Dermis microvascular lymphatic vessel endothelial cell (primary cell): ENCODE measurements at places on chromosomes 5 and 9. TPM values are rescaled to one million over a fixed set of nuclear protein-coding genes. Genes with fewer than 3 reads are reported as not detected.

DNA sequence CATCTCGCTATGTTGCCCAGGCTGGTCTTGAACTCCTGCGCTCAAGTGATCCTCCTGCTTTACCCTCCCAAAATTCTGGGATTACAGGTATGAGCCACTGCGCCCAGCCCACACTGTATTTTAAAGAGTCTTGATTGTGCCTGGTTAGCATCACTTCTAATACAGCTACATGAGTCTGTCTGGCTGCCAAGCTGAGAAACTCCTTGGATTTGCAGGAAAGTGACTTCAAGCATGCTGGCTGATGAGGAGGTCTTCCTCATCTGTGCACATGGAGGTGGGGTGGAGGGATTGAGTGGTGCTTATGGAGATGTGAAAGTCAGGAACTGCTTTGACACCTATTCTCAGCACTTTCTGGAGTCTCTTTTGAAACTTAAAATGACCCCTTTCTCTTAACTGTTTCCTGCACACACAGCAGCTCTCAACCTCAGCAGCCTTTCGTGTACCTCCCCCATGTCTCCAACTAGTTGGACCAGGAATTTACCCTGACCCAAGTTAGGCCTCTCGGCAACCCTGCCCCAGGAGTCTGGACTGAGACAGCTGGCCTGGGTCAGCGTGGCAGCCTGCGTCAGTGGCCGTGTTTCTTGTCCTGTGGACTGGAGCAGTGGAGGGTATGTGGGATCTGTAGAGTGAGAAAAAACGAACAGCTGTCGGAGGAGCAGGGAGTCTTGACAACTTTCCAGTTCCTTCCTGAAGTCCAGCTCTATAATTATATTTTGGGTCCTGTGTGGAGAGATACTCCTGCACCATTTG, 72.5 kb downstream of the ACER2 start:
- no peak for DNase-seq

- DNase-seq: no peak
These were observed 22.3 kb downstream of the ZNF474 start for GRCh38 chr5:122151640-122152039.

- no peak for DNase-seq
These were observed 23.5 kb downstream of the NMRK1 start for GRCh38 chr9:75064307-75065025.

DNA sequence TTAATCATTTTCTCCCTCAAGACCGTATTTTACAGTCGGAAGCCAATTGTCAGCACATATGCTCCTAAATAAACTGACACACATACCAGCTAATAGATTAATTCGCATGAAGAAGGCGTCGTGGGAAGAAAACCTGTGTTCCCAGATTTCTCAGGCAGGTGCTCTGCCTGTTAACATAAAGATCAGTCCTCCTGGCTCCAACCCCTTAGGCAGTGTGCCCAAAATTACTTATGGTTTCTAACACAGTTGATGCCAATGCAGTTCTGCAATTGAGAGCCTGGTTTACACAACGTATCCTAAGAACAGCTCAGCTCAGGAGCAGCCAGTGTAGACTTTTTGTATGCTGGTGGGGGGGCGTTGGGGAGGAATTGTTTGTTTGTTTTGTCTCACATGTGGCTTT, 208.3 kb downstream of the ENC1 start:
- DNase-seq: no peak

Gene PAEP
- total RNA-seq: not detected in 2 replicates
